ENCODE measurements at places on chromosomes 11 and 22.

GRCh38 chr11:74770456-74770855 is 21.8 kb downstream of the RNF169 start:
- DNase-seq, result no peak

- DNase-seq, result peak; percentile 83
These were observed 13.6 kb downstream of the BCL9L start for GRCh38 chr11:118911880-118912741.

GRCh38 chr22:32589007-32589406 is 114.4 kb downstream of the FBXO7 start:
- DNase-seq, result no peak

DNA sequence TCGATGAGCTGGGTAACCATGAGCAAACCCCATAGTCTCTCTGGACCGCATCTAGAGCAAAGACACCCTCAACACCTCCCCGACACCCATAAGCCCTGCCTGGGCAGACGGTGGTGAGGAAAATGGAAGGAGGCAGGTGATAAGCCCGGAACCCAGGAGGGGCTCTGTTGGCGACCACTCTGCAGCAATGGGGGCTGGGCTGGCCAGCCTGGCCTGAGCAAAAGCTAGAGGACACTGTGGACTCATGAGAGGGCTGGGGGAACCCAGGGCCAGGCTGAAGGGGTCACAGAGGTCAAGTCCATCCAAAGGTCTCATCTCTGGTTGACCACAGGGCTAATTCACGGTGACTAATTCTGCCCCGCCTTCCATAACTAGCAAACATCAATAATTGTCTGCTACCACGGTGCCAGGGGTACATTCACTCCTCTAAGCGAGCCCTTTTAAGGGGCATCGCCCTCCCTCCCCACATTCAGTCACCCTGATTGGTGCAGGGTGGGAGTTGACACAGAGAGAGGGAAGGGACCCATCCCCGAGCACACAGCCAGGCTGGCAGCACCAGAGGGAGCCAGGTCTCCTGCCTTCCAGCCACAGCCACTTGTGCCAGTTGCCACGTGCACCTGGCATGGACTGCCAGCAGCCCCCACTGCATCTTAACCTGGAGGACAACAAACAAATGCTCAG is 4.0 kb downstream of the PYGM start:
- DNase-seq, result no peak

GRCh38 chr11:36507824-36508489 is 2.1 kb downstream of the TRAF6 start:
- no peak for DNase-seq

- no peak for DNase-seq
These were observed 33.0 kb downstream of the TPST2 start for GRCh38 chr22:26556904-26557303.

GRCh38 chr11:87851234-87851633 is 324.0 kb downstream of the RAB38 start:
- no peak for DNase-seq

DNA sequence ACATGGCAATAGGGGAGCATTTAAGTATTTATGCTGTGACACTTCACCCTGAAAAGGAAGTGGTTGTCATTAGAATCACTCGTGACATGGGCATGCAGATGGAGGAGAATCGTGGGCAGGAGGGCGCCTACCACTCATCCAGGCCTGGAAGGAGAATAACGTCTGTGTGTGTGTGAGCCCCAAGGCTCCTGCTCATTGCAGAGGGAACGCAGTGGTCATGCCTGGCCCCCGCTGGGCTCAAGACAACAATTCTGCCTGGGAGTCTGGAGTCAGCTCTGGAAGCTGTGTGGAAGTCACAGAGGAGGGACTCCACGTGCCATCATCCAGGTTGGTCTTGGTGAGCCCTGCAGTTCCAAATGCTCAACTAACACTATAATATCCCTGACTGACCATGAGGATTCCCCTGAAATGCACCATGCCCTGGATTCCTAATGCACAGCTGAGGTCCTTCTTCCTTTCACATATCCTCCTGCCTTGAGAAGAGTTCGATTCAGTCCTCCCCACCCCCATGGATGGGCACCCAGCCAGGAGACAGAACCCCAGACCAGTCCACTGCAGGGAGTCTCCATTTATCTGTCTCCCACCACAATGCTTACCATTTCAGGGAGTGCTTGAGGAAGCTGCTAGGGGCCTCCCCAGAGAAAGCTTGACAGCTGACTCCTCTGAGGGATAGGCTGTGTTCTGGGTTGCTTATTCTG is 446.9 kb upstream of the B3GAT1 start:
- DNase-seq, result no peak

DNA sequence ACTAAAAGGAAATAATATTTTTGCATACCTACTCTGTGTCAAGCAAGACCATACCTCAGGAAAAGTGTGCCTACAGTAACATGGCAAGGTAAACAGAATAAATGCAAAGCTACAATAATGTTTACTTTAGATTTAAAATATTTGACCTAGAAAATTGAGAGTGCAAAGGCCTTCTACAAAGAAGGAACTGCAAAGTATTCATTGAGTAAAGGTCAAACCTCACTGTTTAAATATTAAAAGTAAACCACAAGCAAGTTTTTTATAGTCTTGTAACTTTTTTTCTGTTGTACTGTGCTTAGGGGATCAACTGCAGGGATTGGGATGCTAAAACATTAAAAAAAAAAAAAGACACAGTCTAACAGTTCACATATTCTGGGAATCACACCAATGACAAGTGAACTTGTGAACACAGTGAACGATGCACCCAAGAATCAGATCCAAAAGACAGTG is 48.8 kb downstream of the CWF19L2 start:
- DNase-seq, result no peak

GRCh38 chr11:8908099-8908498 is 2.9 kb upstream of the AKIP1 start:
- DNase-seq, result no peak

DNA sequence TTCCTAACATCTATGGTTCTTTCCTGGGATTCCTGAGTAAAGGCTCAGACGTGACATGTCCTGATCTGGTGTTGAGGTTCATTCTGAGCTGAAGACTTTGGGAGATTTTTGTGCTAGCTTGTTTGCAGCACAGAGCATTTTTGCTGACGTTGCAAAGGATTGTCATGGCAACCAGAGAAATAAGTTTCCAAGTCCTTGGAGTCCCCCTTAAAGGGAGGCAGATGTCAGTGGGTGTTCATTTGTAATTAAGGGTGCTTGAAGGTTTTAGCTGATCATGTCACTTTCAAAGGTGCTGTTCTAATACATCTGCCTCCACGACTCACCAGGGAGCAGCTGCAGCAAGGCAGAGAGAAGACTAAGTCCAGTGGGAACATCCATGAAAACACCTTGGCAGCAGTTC is 5.4 kb upstream of the SYN3 start:
- DNase-seq, result no peak

GRCh38 chr22:18000441-18001039 is 23.8 kb downstream of the MICAL3 start:
- DNase-seq, result peak; percentile 21

DNA sequence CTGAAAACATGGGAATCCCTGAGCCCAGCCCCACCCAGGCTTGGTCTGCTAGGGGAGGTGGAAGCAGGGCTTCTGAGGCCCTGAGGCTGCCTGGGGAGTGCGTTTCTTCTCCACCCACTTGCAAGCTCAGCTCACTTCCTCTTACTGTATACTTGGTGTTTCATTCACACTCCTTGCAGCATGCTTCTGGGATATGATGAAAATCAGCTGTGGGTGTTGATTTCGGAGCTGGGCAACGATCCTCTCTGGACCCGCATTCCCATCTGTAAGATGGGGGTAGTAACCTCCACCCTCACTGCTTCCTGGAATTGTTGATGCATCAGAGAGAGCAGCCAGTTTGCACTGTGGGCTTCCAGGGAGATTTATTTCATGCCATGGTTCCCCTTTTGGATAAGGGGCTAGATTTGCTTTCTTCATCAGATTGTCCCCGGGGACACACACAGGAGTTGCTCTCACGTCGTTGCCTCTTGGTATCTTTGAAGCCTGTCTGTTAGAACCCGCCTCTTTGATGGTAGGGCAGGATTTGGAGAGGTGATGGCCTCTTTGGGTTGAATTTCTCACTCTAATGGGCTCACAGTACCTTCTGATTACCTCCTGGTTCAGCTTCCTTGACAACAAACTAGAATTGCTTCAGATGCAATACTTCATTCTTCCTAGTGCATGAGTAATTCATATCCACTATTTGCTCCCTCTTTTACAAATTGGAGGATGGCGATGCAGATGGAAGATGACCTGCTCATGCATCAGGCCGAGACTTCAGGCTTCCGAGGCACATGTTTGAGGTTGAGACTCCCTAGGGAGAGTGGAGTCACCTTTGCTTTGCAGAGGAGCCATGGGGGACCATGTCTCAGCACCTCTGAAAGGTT is 40.4 kb downstream of the BCR start:
- no peak for DNase-seq

DNA sequence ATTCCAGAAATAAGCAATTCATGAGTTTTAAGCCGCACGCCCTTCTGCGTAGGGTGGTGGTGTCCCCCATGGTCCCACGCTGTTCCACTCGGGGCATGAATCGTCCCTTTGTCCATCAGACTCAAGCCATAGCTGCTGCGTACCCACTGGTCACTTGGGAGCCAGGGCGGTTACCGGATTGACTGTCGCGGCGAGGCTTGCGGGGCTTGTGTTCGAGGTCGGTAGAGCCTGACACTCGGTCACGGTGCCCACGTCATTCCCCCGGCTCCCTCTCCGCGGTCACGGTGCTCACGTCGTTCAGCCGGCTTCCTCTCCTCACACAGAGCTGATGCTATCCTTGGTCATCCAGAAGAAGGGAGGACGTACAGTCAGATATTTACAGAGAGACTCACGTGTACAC is 1227.0 kb downstream of the BRD1 start:
- no peak for DNase-seq

GRCh38 chr22:36252754-36253522 is at the start of gene APOL1:
TSS of gene APOL1 (plus strand) at chr22:36253133. CDS start at chr22:36254956, 1,823 bp downstream.
- peak; percentile 62 for DNase-seq

Data from stimulated activated CD4-positive, alpha-beta T cell treated with anti-CD3 and anti-CD28 coated beads, Interleukin-4, amount 100 ng/mL, for 24 hours (primary cell).